ENCODE measurements at places on chromosomes 6 and 20.

GRCh38 chr6:15997586-15998388, 131.1 kb upstream of the MYLIP start:
- no peak overlapping the region for H3K4me3 ChIP-seq
- H3K27ac ChIP-seq, result no peak overlapping the region
- no peaks in the 10 kb centered on the region for H3K36me3 ChIP-seq
- no peaks in the 10 kb centered on the region for H3K27me3 ChIP-seq
- no peaks in the 10 kb centered on the region for H3K4me1 ChIP-seq

- H3K27me3 ChIP-seq, result no peaks in the 10 kb centered on the region
- H3K4me3 ChIP-seq, result no peak overlapping the region
- no peak overlapping the region for H3K27ac ChIP-seq
Measured at GRCh38 chr6:167789358-167789757, 37.4 kb upstream of the AFDN start.

DNA sequence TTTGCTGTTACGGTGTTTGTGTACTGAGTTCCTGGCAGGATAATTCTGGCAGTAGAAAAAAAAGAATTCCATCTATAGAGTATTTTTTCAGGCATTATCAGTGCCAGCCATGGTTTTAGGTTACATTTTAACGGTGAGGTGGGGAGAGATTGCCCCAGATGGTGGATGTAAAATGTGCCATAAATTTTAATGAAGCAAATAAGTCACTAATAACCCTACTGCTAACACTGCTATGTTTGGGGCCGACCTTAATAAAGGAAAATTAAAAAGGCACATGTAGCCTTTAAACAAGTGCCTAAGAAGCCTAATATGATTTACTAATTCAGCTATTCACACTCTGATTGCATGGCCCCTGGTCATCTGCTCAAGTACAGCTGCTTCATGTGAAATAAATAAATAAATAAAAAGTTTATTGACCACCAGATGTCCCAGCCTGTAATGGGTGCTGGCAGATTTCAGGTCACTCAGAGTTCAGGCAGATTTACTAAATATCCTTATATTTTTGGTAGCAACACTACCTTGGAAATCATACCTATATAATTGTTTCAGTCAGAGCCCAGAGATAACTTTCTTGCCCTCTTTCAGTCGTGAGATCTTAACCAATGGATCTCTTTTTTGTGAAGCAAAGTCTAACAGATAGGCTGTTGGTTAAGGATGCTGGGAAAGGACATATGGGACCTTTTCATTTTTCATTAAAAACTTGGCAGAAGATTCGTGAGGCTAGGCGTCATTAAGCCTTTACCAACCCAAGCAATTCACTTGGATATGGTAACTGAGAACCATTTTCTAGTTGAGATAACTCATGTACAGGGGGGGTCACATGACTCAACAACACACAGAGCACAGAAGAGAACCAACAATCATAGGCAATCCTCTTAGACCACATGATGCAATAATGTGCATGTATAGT, 495.0 kb upstream of the NRSN1 start:
- no peak for DNase-seq
- no peaks in the 10 kb centered on the region for H3K36me3 ChIP-seq
- no peak overlapping the region for H3K27ac ChIP-seq
- no peaks in the 10 kb centered on the region for H3K27me3 ChIP-seq
- H3K4me3 ChIP-seq, result no peak overlapping the region
- no peaks in the 10 kb centered on the region for H3K4me1 ChIP-seq

DNA sequence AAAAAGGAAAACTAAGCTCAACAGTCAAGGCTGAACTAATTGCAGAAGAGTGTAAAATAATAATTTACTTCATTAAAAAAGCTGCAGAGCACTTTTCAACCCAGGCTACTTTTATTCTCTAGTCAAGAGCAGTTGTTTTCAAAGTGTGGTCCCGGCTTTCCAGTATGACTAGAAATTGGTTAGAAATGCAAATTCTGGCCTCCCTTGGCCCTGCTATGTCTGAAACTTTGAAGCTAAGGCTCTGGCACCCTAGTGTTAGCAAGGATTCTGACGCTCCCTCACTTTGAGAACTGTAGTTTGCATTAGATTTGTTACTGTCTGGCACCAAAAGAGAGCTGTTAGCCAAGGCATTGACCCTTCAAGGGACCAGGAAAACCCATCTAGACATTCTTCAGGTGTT, 9.5 kb upstream of the NXT1 start:
- no peaks in the 10 kb centered on the region for H3K27me3 ChIP-seq
- DNase-seq, result no peak
- no peaks in the 10 kb centered on the region for H3K36me3 ChIP-seq
- H3K4me3 ChIP-seq, result no peak overlapping the region
- no peaks in the 10 kb centered on the region for H3K4me1 ChIP-seq

GRCh38 chr20:34458631-34459030, 57.6 kb upstream of the DYNLRB1 start:
- H3K27ac ChIP-seq, result peak overlapping the region; percentile 0
- no peaks in the 10 kb centered on the region for H3K27me3 ChIP-seq
- peaks cover 91% of the 10 kb centered on the region for H3K36me3 ChIP-seq
- H3K4me1 ChIP-seq, result no peaks in the 10 kb centered on the region
- H3K4me3 ChIP-seq, result no peak overlapping the region

DNA sequence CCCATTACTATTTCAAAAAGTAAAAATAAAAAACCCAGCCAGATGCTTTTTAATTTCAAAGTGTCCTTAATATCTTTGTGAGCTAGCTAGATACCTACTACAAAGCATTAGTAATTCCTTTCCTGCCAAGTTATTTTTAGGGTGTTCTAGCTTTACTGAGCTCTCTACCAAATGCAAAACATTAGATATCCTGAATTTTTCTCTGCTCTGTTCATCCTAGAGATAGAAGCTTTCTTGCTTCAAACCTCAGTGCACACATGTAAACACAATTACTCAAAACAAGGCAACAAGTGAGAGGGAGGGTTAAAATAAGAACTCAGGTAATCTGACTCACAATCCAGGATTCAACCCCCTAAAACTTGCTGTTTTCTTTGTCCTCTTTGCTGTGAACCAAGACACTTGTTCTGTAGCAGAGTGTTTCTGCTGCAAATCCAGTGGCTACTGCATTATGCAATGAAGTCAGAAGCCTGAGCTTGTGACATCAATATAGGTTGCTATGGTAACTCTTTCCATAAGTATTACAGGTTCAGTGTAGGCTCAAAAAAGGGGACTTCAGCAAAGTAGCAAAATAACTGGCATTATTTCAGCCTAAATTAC, 72.6 kb upstream of the STXBP5 start:
- H3K4me3 ChIP-seq, result no peak overlapping the region
- H3K4me1 ChIP-seq, result peaks cover 29% of the 10 kb centered on the region
- H3K36me3 ChIP-seq, result no peaks in the 10 kb centered on the region
- H3K27ac ChIP-seq, result no peak overlapping the region
- no peaks in the 10 kb centered on the region for H3K27me3 ChIP-seq

DNA sequence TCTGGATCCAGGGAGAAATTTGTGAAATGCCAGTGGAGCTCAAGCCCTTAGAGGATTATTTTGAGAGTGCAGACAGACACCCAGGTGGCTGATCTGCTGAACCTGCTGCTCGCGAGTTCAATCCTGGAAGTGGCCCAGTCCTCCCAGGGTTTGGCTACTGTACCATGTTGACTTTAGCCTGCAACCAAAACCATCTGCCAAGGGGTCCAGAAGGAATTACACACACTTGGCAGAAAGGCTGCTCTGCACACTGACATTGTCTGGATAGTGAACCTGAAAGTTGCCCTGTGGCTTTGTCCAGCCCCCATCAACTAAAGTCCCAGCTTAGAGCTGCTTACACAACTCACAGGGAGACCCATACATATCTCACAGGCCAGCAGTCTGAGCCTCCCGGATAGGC, 21.6 kb upstream of the PI3 start:
- no peaks in the 10 kb centered on the region for H3K27me3 ChIP-seq
- no peak overlapping the region for H3K4me3 ChIP-seq
- H3K27ac ChIP-seq, result no peak overlapping the region
- H3K4me1 ChIP-seq, result peaks cover 10% of the 10 kb centered on the region
- no peaks in the 10 kb centered on the region for H3K36me3 ChIP-seq

DNA sequence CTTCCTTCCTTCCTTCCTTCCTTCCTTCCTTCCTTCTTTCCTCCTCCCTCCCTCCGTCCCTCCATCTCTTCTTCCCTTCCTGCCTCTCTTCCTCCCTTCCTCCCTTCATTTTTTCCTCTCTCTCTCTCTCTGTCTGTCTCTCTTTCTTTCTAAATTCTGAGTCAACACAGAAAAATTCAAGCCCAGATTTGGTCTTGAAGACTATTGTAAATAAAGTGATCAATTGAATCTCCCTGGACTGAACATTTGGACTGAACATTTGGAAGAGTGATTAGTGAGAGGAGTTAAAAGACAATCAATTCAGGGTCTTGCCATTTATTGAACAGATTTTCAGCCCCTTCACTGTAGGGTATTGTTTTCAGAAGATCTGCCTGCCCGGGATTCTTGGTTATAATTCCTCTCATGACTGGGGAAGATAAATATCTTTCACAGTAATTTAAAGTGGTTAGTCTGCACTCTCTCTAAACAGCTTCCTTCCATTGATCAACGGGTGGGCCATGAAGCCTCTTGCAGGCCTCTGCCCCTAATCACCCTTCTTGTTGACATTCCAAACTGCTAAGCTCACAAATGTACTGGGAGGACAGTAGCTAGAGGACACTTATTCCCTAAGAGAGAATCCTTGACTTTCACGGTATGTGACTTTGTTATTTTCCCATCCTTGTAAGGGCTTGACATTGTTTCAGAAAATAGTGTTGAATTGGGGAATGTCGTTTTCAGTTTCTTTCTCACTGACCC, 101.7 kb upstream of the BMP2 start:
- DNase-seq, result no peak
- H3K4me3 ChIP-seq, result no peak overlapping the region

DNA sequence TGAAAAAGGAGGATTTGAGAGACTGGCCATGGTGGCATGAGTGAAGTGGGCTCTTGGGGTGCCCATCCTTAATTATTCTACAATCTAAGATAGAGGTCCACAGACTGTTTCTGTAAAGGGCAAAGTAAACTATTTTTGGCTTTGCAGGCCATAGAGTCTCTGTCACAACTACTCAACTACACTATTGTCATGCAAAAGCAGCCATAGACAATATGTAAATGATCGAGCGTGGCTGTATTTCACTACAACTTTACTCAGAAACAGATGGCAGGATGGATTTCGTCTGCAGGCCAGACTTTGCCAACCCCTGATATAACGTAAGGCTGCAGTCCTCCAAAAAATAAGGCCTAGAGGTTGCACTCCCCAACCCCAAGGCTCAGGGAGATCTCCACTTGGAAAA, 58.2 kb upstream of the NAA20 start:
- peak overlapping the region; percentile 25 for H3K27ac ChIP-seq
- peaks cover 9% of the 10 kb centered on the region for H3K4me1 ChIP-seq
- H3K36me3 ChIP-seq, result 0 out of 2 replicates have a peak, but pooled peaks cover 6% of the 10 kb centered on the region
- no peak overlapping the region for H3K4me3 ChIP-seq

DNA sequence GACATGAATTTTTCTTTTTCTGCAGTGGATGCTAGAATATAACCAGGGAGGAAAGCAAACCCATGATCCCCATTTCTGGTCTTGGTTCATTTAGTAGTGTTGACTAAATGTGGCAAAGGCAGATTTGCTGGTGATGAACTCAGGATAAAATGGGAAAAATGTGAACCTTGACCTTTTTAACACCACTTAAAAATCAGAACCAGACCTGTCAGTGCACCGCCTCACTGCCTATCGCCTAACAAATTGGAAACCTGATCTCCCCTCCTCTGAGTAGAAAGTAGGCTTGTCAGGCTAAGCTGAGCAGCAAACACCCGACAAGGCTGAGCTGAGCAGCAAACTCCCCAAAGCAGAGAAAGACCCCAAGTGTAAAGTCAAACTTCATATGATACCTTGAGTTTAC, 254.8 kb downstream of the FOXC1 start:
- H3K27ac ChIP-seq, result no peak overlapping the region
- H3K36me3 ChIP-seq, result no peaks in the 10 kb centered on the region
- no peaks in the 10 kb centered on the region for H3K27me3 ChIP-seq

- no peak for DNase-seq
- no peaks in the 10 kb centered on the region for H3K4me1 ChIP-seq
- no peaks in the 10 kb centered on the region for H3K36me3 ChIP-seq
- no peaks in the 10 kb centered on the region for H3K27me3 ChIP-seq
Measured at GRCh38 chr6:169810066-169810989, 58.9 kb downstream of the ERMARD start.

- no peak overlapping the region for H3K27ac ChIP-seq
- DNase-seq, result no peak
- 0 out of 2 replicates have a peak, but pooled peaks cover 2% of the 10 kb centered on the region for H3K36me3 ChIP-seq
- H3K4me1 ChIP-seq, result no peaks in the 10 kb centered on the region
Measured at GRCh38 chr6:156741287-156742073, 35.7 kb upstream of the ARID1B start.
